ENCODE measurements at places on chromosomes 1 and 21.

- no peak for DNase-seq
Observed at GRCh38 chr1:152752225-152752624, 5.6 kb upstream of the KPRP start.

DNA sequence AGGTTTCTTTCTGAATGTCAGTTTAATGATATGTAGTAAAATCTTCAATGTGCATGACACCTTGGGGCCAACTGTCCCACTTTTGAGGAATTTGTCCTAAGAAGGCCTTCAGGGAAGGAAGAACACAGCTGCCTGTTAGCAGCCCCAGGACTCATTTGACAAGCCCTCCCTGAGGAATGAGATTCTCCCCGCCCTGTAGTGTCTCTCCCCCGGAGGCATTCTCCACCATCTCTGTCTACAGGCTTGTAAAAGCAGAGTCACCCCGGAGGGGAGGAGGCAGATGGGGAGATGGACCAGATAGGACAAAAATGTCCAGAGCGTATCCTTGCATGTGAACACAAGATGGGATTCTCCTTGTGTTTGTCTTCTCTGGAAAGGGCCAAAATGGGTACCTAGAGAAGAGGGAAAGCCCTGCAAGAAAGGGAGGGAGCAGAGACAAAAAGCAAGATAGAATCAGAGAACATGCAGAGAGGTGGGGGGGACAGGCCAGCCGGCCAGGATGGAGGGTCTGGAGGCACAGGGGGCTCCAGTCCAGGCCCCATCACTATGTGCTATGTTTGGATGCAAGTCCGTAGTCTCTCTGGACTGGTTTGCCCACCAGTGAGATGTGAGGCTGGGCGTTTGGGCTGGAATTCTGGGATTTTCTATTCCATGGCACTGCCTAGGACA lies 12.0 kb upstream of the WNT3A start:
- no peak for DNase-seq

DNA sequence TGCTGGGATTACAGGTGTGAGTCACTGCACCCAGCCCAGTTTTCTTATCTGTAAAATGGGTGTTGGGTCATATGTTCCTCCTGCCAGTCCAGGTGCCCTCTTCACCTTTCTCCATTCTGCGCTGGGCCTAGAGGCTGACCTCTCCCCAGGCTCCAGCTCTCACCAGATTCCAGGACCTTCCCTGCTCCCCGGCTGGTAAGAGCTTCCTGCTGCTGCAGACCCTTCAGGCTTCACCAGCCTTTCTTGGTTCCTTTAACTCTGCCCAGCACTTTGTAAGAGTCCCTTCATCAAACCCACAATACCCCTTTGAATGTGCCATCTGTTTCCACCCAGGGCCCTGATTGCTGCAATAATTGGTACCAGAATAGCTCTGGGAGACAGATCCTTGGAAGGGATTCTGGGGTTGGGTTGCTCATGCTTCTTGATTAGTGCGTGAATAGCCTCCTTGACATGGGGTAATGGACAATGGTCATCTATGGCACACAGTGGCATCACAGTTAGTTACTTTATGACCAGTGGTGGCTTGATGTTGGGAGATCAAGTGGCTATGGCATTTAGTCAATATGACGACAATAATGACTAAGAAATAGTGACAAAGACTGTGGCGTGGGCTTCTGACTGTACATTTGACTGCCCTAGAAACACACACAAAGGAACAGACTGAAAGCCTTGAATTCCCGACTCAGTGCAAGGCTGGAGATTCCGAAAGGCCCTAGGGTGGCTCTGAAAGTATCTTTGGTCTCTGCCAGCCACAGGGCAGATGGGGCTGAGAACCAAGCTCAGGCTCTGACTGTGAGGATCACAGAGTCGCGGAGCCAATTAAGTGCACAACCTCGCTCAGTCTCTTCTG lies 67.3 kb downstream of the SLC9A1 start:
- DNase-seq: no peak

DNA sequence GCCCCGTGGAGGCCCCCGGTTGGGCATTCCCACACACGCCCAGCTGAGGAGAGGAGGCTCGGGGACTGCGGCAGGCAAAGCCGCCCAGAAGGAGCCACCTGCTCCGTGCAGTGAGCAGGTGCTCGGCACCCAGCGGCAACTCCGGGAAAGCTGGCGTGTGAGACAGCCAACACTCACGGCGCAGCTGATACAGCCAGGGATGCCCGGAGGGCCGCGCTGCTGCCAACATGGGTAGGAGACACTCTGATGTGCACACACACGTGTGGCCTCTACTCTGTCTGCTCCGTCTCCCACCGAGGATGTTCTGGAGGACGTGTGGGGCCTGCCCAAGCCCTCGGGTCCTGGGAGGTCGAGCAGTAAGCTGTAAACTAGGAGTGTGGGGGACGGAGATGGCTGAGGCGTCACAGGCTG lies 12.9 kb downstream of the MORN1 start:
- DNase-seq: no peak

DNA sequence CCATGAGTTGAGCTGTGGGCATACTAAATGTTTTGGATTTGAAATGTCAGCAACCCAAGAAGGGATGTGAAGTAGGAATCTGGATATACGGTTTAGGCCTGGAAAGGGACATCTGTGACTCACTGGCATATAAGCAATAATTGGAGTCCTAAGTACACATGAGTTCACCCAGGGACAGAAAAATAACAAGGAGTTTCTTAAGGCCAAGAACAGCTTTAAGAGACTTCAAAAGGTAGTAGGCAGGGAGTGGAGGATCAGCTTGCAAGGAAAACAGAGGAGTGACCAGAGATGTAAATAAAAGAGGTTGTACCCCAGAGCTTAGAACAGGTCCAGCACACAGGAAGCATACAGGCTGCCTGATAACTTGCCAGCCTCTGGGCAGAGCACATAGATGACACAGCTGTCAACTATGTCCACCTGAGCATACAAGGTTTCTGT lies 28.1 kb downstream of the TMEM50B start:
- DNase-seq: no peak

- no peak for DNase-seq
Observed at GRCh38 chr1:5750186-5751162, 241.8 kb downstream of the NPHP4 start.

DNA sequence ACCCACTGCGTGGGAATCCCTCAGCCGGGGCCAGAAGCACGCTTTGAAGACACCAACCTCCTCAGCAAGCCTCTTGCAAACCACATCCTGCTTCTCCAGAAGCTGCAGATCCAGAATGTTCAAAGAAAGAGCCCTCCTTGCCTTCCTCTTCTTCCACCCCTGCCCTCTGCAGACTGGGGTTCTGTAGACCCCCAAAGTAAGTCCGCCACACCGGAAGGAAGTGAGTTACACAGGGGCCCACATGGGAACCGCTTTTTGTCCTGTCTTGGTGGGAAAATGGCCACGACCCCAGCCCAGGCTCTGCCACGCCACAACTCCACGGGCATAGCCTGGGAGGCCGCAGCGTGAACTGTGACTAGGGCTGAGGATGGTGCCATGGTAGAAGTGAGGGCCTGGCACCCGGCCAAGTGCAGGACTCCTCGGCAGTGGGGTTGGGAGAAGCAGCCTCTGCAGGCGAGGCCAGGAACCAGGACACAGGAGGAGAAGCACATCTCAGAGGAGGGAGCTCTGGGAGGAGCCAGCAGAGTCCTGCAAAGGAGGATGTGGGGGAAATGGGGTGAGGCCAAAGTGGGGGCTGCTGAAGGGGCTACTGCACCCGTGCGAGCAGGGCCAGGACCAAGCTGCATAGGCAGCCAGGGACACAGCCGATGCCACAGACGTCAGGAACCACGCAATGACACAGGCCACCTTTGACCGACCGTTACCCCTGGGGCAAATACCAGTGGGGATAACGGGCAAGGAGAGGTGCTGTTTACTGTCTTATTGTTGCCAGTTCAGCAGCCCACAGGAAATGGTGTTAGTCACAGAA lies 30.9 kb downstream of the PDE9A start:
- peak; percentile 58 for DNase-seq

All from stimulated activated naive CD8-positive, alpha-beta T cell treated with anti-CD3 and anti-CD28 coated beads, Interleukin-15, amount 100 ng/mL, for 72 hours (primary cell).